ENCODE measurements at places on chromosomes 3 and 15.

DNA sequence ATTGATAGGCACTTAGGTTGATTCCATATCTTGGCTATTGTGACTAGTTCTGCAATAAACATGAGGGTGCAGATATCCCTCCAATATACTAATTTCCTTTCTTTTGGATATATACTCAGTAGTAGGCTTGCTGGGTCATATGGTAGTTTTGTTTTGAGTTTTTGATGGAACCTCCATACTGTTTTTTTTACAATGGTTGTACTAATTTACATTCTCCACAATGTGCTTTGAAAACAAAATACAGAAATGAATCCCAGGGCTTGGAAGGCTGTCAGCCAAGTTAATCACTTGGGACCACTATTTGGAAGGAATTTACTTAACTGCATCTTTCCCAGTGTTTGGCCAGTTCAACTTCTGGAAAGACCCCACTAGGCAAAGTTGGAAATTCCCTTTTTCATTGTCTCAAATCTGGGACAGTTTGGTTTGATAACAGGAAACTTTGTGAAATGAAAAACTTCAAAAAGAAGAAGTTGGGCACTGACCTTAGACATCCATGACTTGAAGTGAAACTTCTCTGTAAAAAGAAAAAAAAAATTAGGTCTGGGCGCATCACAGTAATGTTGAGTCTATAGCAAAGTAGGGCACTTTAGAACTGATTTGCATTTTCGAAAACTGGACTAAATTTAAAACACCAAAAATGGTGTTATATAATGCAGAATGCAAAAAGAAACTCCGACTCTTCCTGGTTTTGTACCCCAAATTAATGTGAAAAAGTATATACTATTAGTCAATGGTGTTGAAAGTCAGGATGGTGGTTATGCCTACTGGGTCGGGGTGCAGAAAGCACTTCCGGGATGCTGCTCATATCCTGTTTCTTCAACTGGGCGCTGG lies 6.0 kb downstream of the CTSH start:
- DNase-seq, result no peak

DNA sequence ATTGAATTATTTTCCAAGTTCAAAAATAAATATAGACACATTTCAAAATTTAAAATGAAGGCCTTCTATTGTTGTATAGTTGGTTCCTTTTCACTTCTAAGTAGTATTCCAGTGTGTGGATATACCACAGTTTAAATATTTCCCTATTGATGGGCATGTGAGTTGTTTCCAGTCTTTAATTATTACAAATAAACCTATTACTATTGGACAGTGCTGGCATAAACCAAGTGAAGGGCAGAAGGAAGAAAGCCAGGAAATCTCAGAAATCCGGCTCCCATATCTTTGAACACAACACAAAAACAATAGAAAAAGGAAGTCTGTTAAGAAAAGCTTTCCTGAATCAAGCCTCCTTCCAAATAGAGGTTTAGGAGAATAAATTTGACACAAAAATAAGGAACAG lies 26.1 kb downstream of the GOLGB1 start:
- no peak for DNase-seq

- no peak for DNase-seq
These were observed 4.4 kb downstream of the CLDN11 start for GRCh38 chr3:170423001-170423615.

DNA sequence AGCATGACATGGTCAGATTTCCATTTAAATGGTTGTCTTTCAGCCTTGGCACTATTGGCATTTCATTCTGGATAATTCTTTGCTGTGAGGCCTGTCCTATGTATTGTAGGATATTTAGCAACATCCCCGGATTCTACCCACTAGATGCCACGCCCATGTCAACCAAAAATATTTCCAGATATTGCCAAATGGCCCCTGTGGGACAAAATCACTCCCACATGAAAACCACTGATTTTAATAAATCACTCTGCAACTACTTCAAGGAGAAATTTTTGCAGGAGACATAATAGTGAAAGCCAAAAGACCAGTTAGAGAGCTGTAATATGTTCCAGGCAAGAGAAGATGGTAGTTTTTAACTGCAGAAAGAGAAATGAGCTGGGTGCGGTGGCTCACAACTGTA lies 55.9 kb upstream of the RARB start:
- no peak for DNase-seq

- DNase-seq, result no peak
These were observed 4.2 kb upstream of the KATNBL1 start for GRCh38 chr15:34214135-34214534.

DNA sequence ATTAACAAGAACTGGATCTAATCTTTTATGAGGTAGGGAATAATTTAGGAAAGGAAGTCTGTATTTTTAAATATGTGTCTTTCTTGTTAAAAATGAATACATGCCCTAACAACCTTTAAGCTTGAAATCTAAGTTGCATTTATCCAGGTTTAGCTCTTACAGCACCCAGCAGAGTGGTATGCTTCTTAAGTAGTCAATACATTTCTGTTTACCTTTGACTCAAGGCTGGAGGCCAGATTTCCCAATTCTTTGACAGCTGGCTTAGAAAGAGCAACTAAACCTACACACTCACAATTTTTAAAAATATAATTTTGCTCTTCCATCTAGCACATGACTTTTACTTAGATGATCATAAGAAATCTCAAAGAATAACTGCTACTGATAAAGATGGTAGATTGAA lies 148.9 kb downstream of the DPH6 start:
- no peak for DNase-seq

DNA sequence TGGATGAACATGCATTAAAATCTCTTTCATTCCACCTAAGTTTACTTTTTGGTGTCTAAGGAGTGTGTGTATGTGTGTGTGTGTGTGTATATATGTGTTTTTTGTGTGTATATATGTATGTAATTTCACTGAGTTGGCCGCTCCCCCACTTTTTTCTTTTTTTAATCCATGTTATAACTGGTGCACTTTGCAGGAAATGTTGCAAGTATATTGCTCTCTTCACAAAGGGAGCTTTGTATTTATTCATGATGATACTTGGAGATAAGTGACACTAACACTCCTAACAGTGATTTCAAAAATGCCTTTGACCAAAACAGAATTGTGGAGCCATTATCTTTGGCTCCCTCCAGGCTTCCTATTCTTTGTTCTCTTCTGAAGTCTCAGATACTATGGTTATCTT lies 95.8 kb downstream of the FNDC3B start:
- DNase-seq, result no peak

- DNase-seq, result no peak
These were observed 51.3 kb downstream of the TIPARP start for GRCh38 chr3:156725682-156726081.

GRCh38 chr3:134651347-134652041 lies 672 bp upstream of the KY start:
- DNase-seq, result no peak

GRCh38 chr3:106421426-106421825 lies 552.6 kb upstream of the CBLB start:
- DNase-seq, result no peak

DNA sequence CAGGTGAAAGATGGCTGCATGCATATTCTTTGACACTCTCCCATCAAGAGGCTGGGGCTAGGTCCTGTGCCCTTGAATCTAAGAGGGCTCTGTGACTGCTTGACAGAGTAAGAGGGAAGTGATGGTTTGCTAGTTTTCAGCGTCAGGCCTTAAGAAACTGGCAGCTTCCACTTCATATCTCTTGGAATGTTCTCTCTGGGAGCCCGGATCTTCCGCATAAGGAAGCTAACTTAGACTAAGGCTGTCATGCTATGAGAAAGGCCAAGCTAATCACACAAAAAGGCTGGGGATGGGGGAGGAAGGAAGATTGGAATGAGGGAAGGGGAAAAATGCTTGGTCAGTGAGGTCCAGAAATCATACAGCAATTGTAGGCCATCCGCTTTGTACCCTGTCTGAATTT lies 50.0 kb downstream of the MB21D2 start:
- no peak for DNase-seq

DNA sequence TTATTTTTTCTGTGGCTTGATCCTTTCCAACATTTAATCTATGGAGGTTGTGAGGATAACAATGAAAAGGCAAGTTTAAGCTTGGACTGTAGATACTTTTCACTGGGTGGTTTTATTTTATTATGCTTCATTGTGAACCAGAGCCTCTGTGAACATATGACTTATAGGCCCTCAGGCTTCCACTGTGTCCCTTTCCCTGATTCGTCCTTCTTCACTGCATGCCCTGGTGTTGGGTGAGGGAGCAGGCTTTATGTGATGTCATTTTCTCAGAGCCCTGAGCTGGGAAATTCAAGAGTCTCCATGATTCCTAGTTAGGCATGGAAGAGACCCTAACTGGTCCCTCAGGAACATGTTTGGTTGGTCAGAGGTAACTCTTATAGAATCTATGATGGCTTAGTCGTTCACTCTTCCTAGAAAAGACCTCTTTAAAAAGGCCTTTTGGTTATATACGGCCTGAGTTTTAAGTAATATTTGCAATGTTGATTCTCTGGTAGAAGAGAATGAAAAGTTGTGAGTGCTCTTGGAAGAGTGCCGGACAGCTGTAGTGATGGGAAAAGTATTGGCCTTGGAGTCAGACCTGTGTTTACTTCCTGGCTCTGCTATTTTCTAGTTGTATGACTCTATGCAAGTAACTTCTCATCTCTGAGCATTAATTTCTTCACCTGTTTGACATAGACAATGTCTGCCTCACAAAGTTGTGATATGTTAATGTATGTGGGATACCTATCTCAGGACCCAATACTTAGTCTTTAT lies 168.4 kb downstream of the LPP start:
- no peak for DNase-seq

DNA sequence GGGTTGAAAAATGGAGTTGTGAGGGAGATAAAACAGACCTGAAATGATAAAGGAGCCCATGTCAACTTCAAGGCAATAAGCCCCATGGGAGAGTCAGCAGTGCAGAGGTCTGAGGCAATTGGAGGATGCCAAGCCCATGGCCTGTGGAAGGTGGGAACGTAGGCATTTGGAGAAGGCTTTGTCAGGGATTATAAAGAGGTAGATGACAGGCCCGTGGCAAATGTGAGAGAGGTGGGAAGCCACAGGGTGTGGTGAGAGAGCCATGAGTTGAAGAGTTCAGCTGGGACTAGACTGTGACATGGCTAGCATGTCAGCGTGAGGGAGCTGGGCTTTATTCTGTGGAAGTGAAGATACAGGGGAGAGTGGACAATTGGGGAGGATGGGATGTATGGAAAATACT lies 35.4 kb downstream of the MFSD1 start:
- DNase-seq, result no peak

GRCh38 chr3:14525685-14526631 lies 14.2 kb downstream of the GRIP2 start:
- DNase-seq, result no peak

GRCh38 chr3:138461896-138462295 lies 27.5 kb downstream of the ESYT3 start:
- no peak for DNase-seq

GRCh38 chr15:39786447-39787056 lies 3.9 kb upstream of the FSIP1 start:
- peak; percentile 42 for DNase-seq

- DNase-seq, result no peak
These were observed 205.8 kb downstream of the ALCAM start for GRCh38 chr3:105572501-105572900.

GRCh38 chr15:56667517-56667916 lies 65.8 kb downstream of the ZNF280D start:
- DNase-seq, result no peak

DNA sequence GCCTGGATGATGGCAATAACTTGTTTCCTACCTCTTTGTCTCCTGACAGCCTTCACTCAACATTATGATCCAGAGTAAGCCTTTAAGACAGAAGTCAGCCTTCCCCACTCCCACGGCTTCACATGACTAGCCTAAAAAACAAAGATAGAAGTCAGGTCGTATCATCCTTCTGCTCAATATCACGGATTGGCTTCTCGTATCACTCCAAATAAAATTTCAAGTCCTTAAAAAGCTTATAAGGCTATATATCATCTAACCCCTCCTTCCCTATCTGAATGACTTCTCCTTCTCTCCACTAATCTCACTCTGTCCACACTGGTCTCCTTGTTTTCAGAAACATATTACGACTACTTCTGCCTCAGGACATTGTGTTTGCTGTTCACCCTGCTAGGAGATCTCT lies 47.7 kb upstream of the AP4E1 start:
- DNase-seq, result no peak

GRCh38 chr3:118406562-118406961 lies 628.1 kb downstream of the IGSF11 start:
- no peak for DNase-seq

GRCh38 chr15:89575146-89575655 lies at the start of gene TICRR:
TSS of gene TICRR (plus strand) at chr15:89575469. CDS start at chr15:89575587, 118 bp downstream.
- peak; percentile 99 for DNase-seq

DNA sequence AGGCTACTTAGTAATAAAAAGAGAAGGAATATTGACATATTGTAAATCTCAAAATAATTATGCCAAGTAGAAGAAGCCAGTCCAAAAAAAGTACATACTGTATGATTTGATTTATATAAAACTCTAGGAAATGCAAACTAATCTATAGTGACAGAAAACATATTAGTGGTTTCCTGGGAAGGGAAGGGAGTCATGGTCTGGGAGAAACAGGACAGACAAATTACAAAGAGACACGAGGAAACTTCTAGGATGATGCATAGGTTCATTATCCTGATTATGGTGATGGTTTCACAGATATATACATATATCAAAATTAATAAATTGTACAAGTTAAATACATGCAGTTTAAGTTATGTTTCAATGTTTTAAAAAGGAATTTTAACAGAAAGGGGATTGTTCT lies 81.0 kb upstream of the GOLGA8B start:
- no peak for DNase-seq

DNA sequence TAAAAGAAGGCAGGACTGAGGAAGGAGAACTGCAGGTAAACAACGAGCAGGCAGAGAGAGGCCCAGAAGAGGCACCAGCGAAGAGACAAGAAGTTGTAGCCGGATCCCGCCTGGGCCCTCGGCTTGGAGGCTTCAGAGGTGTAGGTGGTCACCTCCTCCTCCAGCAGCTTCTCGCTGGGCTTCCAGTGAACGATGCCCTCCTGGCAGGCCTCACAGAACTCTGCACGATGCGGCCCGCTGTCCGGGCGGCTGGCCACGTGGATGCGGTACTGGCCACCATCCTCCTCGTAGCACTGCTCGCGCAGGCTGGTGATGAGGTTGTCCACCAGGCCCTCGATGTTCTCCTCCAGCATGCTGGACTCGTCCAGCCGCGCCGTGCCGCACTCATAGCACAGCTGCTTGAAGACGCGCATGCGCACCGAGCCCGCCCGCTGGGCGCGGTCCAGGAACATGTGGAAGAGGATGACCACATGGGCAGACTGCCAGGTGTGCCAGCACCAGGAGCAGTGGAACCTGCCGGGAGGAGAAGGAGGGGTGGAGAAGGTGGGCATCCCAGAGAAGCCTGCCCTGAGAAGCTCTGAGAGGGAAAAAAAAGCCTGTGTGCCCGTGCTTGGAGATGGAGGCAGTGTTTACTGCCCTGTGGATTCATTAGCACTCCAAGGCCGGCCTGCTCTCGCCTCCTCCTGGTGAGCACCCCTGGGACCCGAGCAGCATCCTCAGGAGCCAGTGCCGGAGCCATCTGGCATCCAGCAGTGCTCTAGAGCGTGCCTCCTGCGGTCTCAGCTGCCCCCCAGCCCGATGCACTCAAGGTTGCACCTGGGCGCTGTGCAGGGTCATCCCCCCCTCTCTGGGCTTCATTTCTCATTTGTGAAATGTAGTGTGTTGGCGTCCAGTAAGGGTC lies 3.6 kb downstream of the RTP2 start:
- DNase-seq, result no peak

GRCh38 chr15:68782589-68783161 lies 38.0 kb downstream of the ANP32A start:
- no peak for DNase-seq
